ENCODE measurements at places on chromosomes 7 and 10.

DNA sequence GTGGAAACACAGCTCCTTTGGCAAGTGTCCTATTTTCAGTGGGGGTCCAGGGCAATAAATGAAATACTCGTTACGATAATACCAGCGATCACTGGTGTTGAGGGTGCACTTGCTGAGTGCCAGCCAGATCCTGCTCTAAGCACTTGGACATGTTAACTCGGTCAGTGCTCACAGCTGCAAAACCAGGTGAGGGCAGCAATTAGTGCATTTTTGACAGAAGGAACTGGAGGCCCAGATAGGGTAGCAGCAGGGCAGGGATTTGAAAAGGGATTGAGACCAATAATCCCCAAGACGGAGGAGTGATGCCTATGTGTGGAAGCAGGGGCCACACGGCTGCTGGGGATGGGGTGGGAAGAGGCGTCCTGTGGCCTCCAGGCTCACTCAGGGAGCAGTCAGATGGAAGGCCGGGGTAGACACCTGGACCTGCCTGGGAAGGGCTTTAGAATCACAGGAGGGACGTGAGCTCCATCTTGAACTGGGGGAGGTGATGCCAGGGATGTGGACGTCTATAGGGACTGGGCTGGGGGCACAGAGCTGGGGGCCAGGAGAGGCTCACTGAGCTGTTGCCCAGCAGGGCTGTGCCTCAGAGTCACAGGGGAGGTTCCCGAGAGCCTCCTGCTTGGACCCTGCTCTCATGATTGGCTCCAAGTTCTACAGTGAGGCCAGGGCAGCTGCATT is 14.3 kb downstream of the PTPRE start:
- DNase-seq: no peak

DNA sequence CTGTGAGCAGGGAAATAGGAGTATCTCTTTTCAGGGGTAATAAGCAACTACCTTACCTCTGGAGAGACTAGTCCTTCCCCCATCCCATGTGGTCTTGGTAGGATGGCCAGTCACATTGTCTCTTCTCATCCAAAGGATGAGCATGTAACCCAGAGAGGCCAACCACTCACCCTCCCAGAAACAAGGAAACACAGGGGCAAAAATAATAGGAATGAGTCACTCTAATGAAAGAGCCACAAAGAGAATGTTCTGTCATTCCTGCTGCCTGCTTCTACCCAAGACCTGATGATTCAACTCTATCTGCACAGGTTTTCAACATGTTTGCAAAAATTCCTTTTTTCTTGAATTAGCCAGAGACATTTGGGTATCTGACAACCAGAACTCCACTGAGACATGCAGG is 99.3 kb upstream of the NFE2L3 start:
- peak; percentile 14 for DNase-seq

- no peak for DNase-seq
Observed at GRCh38 chr7:108332937-108333336, 123.3 kb downstream of the NRCAM start.

- DNase-seq: no peak
Observed at GRCh38 chr7:120273476-120273975, 551 bp downstream of the KCND2 start.

- DNase-seq: no peak
Observed at GRCh38 chr7:126411032-126411820, 841.5 kb downstream of the GRM8 start.

DNA sequence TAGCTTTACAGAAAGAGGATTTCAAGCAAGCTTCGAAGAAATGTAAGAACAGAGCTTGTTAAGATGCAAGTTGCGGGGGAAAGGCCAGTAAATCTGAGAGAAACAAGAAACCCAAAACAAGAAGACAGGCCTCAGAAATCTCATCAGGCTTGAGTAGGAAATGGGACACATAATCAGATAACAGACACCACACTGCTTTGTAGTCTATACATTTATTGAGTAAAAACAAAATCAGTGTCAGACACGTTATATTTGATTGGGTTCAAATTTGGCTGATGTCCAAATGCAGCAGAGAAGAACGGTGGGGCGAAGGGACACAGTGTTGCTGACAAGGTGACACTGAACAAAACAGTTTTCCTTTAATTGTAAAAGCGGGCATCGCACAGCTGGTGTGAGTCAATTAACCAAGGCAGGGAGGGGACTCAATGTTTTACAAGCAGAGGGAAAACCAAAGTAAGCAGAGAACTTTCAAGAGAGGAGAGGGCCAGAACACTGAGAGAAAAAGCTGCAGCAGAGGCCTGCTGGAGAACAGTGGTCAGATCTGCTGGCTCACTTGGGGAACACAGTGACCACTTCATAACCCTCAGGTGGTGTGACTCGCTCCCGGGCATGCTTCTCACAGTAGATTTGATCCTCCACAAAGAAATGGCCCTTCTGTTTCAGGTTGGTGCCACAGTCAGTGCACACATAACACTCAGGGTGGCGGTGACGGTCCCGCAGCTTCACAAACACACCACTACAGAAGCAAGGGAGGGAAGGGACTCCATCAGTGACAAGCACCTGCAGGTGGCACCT is 43.5 kb downstream of the ACSM6 start:
- DNase-seq: no peak

GRCh38 chr10:74855027-74855426 is 28.6 kb downstream of the KAT6B start:
- no peak for DNase-seq

GRCh38 chr10:124092250-124092859 is 1.0 kb downstream of the CHST15 start:
- DNase-seq: peak; percentile 69

DNA sequence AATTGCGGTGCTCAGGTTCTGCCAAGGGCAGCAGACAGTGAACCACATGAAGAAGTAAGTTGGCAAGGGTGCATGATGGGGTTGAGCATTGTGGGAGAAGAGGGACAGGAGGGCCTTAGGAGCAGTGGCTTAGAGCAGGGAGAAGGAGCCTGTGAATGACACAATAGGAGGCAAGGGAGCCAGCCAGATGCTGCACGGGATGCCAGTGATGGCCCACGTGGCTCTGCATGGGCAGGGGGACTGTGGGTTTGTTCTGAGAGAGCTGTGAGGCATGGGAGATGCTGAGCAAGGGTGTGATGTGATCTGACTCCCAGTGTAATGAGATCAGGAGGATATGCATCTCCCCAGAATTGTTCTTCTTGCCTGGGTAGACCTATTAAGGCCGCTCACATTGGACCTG is 60.9 kb downstream of the C10orf90 start:
- no peak for DNase-seq

GRCh38 chr7:128906001-128906765 is 4.3 kb downstream of the KCP start:
- no peak for DNase-seq
